CD8-positive, alpha-beta memory T cell (primary cell): ENCODE measurements at places on chromosomes 6 and 20. TPM values are rescaled to one million over a fixed set of nuclear protein-coding genes. Genes with fewer than 3 reads are reported as not detected.

DNA sequence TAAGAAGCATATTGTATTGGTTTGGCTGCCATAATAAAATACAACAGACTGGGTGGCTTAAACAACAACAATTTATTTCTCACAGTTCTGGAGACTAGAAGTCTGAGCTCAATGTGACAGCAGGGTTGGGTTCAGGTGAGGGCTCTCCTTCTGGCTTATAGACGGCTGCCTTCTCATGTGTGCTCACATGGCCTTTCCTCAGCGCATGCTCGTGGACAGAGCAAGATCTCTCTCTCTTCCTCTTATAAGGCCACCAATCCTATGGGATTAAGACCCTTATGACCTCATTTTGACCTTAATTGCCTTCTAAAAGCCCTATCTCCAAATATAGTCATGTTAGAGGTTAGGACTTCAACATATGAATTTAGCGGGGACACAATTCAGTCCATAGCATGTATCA lies 32.4 kb upstream of the GFOD1 start:
- no peak overlapping the region for H3K4me3 ChIP-seq
- no peak overlapping the region for H3K27ac ChIP-seq
- no peaks in the 10 kb centered on the region for H3K27me3 ChIP-seq
- no peaks in the 10 kb centered on the region for H3K36me3 ChIP-seq

- no peak overlapping the region for H3K4me3 ChIP-seq
- no peaks in the 10 kb centered on the region for H3K27me3 ChIP-seq
- H3K4me1 ChIP-seq, result no peaks in the 10 kb centered on the region
- DNase-seq, result no peak
- no peaks in the 10 kb centered on the region for H3K36me3 ChIP-seq
- H3K27ac ChIP-seq, result no peak overlapping the region
Measured at GRCh38 chr20:61045876-61046585, 206.0 kb upstream of the CDH4 start.

DNA sequence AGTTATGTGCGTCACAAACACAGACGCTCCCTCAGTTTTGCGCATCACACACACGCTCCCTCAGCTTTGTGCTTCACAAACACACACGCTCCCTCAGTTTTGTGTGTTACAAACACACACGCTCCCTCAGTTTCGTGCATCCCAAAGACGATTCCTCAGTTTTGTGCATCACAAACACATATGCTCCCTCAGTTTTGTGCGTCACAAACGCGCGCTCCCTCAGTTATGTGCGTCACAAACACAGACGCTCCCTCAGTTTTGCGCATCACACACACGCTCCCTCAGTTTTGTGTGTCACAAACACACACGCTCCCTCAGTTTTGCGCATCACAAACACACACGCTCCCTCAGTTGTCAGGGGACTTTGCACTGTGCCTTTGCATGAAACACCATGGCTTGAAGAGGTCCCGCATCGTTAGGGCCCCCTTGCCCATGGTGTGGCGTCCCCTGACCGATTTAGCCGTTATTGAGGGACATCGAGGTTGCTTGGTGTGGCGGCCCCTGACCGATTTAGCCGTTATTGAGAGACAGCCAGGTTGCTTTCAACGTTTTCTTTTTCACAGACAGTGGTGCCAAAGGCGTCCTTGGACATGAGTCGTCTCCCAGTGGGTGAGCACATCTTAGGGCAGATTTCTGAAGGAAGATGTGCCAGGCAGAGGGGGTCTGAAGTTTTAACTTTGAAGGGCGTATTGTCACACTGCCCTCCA lies 28.1 kb upstream of the MYT1 start:
- H3K4me1 ChIP-seq, result no peaks in the 10 kb centered on the region
- H3K4me3 ChIP-seq, result no peak overlapping the region
- no peak overlapping the region for H3K27ac ChIP-seq
- no peaks in the 10 kb centered on the region for H3K27me3 ChIP-seq
- no peak for DNase-seq
- H3K36me3 ChIP-seq, result no peaks in the 10 kb centered on the region

DNA sequence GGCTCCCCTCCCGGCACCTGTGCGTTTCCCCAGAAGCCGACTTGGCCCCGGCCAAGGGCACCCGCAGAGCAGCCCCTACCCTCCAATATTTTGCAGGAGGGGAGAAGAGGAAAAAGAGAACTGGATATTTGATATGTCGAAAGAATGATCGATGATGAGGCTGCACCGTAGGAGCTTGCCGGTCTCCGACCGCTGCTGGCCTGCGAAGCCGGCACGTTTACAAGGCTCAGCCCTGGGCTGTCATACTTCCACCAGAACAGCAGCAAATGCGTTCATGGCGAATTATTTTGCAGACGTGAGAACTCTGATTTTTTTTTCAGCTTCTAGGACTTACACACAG lies 296.7 kb downstream of the TFAP2C start:
- H3K4me3 ChIP-seq, result no peak overlapping the region
- no peaks in the 10 kb centered on the region for H3K4me1 ChIP-seq
- H3K27ac ChIP-seq, result no peak overlapping the region
- no peaks in the 10 kb centered on the region for H3K36me3 ChIP-seq
- peaks cover 9% of the 10 kb centered on the region for H3K27me3 ChIP-seq
- DNase-seq, result no peak

- H3K4me1 ChIP-seq, result no peaks in the 10 kb centered on the region
- no peak overlapping the region for H3K4me3 ChIP-seq
- H3K27me3 ChIP-seq, result no peaks in the 10 kb centered on the region
- no peak overlapping the region for H3K27ac ChIP-seq
- DNase-seq, result no peak
- no peaks in the 10 kb centered on the region for H3K36me3 ChIP-seq
Measured at GRCh38 chr6:112802144-112802543, 455.0 kb downstream of the RFPL4B start.

GRCh38 chr6:30329331-30329730 lies 2.6 kb downstream of the TRIM39 start:
- H3K4me1 ChIP-seq, result peaks cover 20% of the 10 kb centered on the region
- no peak overlapping the region for H3K4me3 ChIP-seq
- H3K27ac ChIP-seq, result no peak overlapping the region
- DNase-seq, result no peak
- H3K36me3 ChIP-seq, result peaks cover 25% of the 10 kb centered on the region

DNA sequence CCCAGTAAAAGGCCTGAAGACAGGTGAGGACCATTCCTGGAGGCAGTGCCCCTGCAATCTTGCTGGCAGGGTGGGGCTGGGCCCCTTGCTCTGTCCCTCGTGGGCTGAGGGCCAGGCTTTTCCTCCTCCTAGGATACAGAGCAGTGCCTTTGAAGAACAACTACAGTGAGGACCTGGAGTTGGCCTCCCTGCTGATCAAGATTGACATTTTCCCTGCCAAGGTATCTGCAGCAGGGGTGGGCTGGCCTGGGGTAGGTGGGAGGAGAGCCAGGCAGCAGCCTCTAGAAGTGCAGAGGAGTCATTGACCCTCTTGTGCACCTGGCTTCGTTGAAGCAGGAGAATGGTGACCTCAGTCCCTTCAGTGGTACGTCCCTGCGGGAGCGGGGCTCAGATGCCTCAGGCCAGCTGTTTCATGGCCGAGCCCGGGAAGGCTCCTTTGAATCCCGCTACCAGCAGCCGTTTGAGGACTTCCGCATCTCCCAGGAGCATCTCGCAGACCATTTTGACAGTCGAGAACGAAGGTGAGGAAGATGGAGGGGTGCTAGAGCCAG lies 36.5 kb downstream of the PLCG1 start:
- no peak for DNase-seq
- H3K4me3 ChIP-seq, result no peak overlapping the region
- no peak overlapping the region for H3K27ac ChIP-seq
- no peaks in the 10 kb centered on the region for H3K4me1 ChIP-seq
- peaks cover 61% of the 10 kb centered on the region for H3K36me3 ChIP-seq

DNA sequence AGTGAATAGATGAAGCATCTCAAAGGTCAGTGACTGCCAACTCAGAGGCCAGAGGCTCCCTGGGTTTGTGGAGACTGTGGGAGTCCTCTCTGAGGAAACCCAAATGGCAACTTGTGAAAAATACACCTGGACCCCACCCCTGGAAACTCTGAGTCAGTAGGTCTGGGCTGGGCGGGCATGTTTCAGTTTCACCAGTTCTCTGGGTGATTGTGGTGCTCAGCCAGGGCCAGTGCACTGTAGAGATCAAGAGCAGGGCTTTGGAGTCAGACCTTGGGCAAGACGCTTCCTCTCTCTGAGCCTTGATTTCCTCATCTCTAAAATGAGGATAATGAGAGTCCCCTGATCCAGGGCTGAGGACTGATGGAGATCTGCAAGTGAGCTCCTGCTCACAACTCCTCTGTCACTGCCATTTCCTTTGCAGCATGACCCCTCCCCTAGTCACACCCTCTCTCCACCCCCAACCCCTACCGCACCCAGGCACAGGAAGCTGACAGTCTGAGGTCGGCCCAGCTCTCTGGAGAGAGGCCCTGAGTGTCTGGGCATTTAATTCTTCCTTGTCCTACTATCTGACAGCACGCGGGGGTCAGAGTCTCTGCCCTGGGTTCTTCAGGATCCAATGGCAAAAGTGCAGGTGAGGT lies 5.1 kb downstream of the DEF6 start:
- peak overlapping the region; percentile 64 for H3K27ac ChIP-seq
- H3K27me3 ChIP-seq, result no peaks in the 10 kb centered on the region
- H3K36me3 ChIP-seq, result peaks cover 13% of the 10 kb centered on the region
- H3K4me3 ChIP-seq, result peak overlapping the region; percentile 57
- peak; percentile 84 for DNase-seq
- H3K4me1 ChIP-seq, result peaks cover 83% of the 10 kb centered on the region

DNA sequence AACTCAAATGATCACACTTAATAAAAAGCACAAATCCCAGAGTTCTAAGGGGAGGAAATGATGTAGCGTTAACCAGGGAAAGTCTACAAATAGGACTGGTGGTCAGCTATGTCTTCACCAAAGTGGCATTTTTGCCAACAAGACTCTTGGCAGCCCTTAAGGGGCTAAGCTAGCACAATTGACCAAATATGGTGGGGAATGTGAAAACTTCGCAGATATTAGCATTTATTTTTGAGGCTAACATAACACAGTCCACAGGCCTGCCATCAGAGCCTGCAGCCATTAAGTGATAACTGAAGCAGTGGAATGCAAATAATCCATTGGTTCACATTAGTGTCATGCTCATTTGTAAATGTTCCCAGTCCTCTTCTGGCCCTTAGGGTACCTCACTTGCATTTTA lies 274.6 kb downstream of the FOXC1 start:
- no peak overlapping the region for H3K4me3 ChIP-seq
- no peaks in the 10 kb centered on the region for H3K4me1 ChIP-seq

Gene EEF1A2
- total RNA-seq, result not detected

Gene NRSN2
- 9.5 TPM for total RNA-seq
